T-cell (primary cell): ENCODE measurements at places on chromosomes 4 and X. TPM values are rescaled to one million over a fixed set of nuclear protein-coding genes. Genes with fewer than 3 reads are reported as not detected.

GRCh38 chrX:12301288-12301687 is 163.0 kb downstream of the FRMPD4 start:
- H3K4me1 ChIP-seq = no peaks in the 10 kb centered on the region
- no peaks in the 10 kb centered on the region for H3K36me3 ChIP-seq
- H3K27ac ChIP-seq = no peak overlapping the region
- no peak overlapping the region for H3K4me3 ChIP-seq
- DNase-seq = no peak

DNA sequence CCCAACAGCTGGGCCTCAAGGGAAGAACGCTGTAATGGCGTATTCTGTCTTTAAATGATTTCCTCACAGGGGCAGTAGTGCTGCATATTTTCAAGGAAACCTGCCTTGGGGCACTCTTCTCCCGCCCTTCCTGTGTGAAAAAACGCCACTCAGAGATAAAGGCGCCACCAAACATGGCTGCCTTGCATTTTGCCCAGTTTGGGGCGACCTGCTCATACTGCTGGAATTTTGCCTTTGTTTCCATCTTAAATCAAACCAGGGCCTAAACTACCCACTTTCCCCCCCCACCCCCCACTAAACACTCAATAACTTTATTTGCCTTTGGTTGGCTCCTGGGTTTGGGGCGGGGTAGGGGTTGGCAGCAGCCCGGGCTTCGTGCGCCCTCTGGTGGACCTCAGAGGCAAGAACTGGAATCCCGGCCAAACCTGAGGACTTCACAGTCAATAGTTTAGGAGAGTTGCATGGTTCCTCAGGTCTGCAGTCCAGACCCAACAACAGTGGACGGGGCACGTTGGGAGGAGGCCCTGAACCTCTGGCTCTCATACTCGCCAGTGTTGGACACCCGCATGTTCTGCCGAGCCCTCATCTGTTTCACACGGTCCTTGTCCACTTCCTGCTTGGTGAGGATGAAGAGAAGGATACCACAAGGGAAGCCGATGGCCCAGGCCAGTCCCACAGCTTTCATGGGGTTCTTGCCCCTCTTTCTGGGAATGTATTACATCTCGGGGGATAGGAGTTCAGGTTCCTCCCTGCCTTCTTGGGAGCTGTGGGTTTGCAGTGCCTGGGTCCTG is 220.1 kb upstream of the STK26 start:
- peak; percentile 81 for DNase-seq
- H3K4me3 ChIP-seq = no peak overlapping the region
- H3K36me3 ChIP-seq = no peaks in the 10 kb centered on the region
- H3K4me1 ChIP-seq = no peaks in the 10 kb centered on the region

- no peak overlapping the region for H3K27ac ChIP-seq
- no peak for DNase-seq
- no peak overlapping the region for H3K4me3 ChIP-seq
- no peaks in the 10 kb centered on the region for H3K36me3 ChIP-seq
- H3K4me1 ChIP-seq = no peaks in the 10 kb centered on the region
Measured at GRCh38 chr4:111631215-111631999, 513.8 kb upstream of the FAM241A start.

DNA sequence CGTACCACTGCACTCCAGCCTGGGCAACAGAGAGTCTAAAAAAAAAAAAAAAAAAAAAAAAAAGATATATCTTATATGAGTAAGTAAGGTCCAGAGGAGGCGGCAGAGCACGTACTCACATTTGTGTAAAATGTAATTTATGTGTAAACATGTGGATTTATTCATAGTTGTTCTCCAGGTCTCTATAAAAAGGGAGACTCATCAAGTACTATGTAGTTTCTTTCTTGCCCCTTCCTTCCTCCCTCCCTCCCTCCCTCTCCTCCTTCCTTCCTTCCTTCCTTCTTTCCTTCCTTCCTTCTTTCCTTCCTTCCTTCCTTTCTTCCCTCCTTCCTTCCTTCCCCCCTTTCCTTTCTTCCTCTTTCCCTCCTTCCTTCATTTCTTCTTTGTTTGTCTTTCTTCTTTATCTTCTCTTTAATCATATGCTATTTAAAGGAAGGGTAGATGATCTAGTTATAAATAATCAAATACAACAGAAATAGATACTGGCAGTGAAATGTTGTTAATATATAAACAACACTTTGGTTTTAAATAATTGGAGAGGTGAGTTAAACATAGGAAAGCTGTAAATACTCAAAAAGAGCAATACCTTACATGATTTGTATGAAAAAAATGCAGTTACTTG is 344.8 kb downstream of the ANK2 start:
- no peaks in the 10 kb centered on the region for H3K36me3 ChIP-seq
- H3K4me3 ChIP-seq = no peak overlapping the region
- H3K4me1 ChIP-seq = no peaks in the 10 kb centered on the region
- DNase-seq = no peak

DNA sequence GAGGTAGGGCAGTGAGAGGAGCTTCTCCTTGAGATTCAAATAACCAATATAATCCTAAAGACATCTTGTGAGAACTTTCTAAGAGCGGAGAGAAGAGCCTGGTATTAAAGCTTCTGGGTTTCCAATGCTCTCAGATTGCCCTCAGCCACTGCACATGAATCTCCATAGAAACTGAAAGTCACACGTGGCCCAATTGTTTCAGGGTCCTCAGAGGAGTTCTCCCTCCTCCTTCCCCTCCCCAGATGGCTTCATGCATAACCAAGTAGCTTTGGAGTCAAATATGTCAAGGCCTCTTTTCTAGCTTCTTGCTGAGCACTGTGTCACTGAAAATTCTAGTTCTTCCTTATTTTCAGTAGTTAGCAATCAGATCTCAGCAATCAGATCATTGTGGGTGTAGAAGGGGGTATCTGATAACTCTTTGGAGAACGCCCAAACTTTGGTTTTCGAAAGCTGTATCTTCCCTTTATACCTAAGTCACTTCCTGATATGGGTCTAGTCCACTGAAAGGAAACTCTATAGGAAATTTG is 2.2 kb downstream of the BTK start:
- no peaks in the 10 kb centered on the region for H3K27me3 ChIP-seq
- no peaks in the 10 kb centered on the region for H3K4me1 ChIP-seq
- no peak overlapping the region for H3K27ac ChIP-seq
- no peaks in the 10 kb centered on the region for H3K36me3 ChIP-seq
- H3K4me3 ChIP-seq = no peak overlapping the region

DNA sequence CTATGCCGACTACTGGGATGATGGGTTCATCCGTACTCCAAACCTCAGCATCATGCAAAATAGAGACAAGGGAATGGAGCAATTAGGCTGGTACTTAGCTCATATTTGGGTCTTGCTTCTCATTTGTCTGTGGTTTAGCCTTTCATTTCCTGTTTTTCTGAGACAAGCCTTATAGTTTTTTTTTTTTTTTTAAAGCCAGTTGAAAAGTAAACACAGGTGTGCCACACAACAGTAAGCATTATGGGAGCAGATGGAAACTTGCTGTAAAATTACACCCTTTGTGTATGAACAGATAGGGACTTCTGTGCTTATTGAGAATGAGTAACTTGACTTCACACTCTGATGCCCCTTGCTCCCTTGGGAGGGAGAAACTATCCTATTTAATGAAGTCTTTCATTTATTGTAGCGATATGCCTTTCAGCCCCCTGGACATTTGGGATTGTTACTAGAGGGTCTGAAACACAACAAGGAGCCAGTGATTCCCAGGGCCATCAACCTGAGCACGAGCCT is 13.7 kb downstream of the RASSF6 start:
- H3K4me1 ChIP-seq = no peaks in the 10 kb centered on the region
- H3K4me3 ChIP-seq = no peak overlapping the region
- H3K27me3 ChIP-seq = no peaks in the 10 kb centered on the region
- H3K27ac ChIP-seq = no peak overlapping the region
- H3K36me3 ChIP-seq = no peaks in the 10 kb centered on the region

DNA sequence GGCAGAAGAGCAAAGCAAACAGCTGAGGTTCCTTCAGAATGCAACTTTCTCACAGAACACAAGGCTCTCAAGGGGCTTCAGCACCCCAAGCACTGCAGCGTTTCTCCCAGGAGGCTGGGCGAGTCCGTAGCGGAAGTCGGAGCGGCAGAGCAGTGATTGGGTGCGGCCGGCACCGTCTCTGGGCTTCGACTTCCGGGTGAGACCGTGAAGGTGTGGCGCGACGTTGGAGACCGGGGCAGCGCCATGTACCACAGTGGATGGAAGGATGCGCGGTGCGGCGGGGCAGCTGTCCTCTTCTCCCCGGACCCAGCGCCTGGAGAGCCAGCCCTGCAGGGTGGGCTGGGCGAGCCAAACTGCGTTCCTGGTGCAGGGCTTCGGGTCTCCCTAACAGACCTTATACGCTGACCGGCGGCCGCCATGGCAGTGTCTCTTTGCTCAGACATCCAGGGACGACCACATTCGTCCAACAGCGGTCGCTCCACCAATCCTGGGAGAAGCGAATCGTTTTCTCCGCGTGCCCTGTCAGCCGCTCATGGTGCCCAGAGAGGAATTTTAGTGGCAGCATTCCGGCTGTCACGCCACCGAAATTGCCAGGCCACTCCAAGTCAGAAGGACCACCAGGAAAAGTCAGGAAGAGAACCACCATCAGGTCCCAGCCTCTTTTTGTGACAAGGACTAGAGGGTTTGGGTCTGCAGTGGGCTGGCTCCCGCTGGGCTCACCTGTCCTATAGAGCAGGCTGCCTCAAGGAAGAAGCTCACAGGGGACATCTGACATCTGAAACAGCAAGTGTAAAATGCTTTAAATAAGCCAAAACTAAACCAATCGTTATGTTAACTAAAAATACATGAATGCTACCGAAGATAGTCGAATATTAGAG is 20.5 kb downstream of the TRIM61 start:
- H3K4me1 ChIP-seq = no peaks in the 10 kb centered on the region
- no peaks in the 10 kb centered on the region for H3K36me3 ChIP-seq
- peak; percentile 71 for DNase-seq
- H3K4me3 ChIP-seq = peak overlapping the region; percentile 85
- H3K27ac ChIP-seq = no peak overlapping the region

- no peak for DNase-seq
- H3K4me3 ChIP-seq = no peak overlapping the region
- no peaks in the 10 kb centered on the region for H3K4me1 ChIP-seq
- H3K27ac ChIP-seq = no peak overlapping the region
- H3K36me3 ChIP-seq = no peaks in the 10 kb centered on the region
Measured at GRCh38 chr4:183241721-183242151, 78.3 kb downstream of the CLDN22 start.

DNA sequence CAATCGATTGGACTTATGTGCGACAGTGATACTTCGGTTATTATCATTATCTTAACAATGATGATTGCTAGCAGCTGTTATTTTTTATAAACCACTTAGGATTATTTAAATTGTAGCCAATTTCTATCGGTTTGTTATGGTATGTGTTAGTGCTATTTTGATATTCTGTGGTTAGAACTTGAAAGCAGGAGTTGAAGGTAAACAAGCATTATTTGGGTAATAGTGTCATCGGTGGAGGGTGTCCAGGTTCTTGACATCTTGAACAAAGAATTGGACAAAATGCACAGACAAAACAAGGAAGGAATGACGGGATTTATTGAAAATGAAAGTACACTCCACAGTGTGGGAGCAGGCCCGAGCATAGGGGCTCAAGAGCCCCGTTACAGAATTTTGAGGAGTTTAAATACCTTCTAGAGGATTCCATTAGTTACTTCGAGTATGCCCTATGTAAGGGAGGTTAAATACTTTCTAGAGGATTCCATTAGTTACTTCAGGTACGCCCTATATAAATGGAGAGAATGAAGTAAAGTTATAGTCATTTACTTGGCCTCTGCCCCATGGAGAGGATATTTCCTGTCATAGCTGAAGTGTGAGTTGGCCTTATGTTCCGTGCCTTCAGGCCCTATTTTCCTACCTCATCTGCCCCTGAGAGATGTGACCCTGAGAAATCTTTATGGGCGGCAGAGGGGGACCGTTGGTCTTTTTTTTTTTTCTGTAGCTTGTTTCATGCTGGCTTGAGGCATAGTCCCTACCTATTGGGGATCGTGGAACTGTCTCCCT is 13.1 kb downstream of the MOB1B start:
- no peaks in the 10 kb centered on the region for H3K4me1 ChIP-seq
- no peak overlapping the region for H3K27ac ChIP-seq
- no peak for DNase-seq
- H3K27me3 ChIP-seq = no peaks in the 10 kb centered on the region
- no peaks in the 10 kb centered on the region for H3K36me3 ChIP-seq

DNA sequence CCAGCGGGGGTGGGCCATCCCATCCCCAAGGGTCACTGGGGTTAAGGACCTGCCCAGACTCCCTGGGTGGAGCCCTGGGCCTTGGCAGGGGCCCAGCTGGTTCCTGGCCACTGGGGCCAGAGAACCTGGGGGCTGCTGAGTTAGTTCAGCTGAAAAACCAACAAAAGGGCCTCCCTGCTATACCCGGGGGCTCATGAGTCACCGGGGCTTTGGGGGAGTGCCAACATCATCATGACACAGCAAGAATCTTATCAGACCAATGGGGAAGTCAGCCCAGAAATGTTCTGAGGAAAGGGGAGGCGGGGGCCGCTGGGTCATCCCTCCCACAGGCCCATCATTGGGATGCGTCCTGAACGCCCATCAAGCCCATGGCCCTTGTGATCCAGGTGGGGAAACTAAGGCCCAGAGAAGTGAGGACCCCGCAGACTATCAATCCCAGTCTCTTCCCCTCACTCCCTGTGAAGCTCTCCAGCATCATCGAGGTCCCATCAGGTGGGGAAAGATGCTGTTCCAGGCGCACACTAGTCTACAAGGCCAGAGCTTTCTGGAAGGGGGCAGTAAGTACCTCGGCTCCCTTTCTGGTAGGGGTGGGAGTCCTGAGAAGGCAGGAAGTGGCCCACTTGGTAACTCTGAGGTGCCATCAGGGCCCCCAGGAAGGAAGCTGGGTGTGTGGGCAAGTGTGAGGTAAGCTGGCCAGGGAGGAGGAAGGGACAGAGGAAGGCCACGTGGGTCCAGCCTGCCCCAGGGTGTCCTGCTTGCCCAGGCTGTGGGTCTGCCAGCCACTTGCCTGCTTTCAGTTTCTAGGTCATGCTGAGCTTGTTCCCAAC is 4.5 kb downstream of the G6PD start:
- H3K4me3 ChIP-seq = no peak overlapping the region
- no peaks in the 10 kb centered on the region for H3K27me3 ChIP-seq
- no peaks in the 10 kb centered on the region for H3K4me1 ChIP-seq
- no peak for DNase-seq

The EDA2R gene
- 0.25 TPM for total RNA-seq

The RAP1GDS1 gene
- total RNA-seq = 39.6 TPM

The TBX22 gene
- not detected for total RNA-seq

The KCNE5 gene
- total RNA-seq = not detected
